ENCODE measurements at places on chromosomes 2 and 18.

DNA sequence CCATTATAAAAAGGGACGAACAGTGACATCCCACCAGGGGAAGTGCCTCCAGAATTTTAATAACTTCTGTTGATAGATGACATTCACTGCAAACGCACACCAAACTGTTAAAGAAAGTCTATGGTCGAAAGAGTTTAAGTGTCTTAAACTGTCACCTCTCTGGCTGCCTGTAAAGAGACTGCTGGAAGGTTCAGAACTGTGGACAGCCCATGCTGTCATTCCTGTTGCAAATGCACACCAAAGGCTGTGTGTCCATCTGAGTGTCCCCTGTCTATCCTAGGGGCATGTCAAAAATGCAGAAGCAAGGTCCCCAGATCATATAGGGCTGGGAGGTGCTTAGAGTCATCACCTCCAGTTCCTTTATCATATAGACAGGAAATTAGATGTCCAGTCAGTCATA, 171.8 kb downstream of the CYRIA start:
- DNase-seq: no peak

DNA sequence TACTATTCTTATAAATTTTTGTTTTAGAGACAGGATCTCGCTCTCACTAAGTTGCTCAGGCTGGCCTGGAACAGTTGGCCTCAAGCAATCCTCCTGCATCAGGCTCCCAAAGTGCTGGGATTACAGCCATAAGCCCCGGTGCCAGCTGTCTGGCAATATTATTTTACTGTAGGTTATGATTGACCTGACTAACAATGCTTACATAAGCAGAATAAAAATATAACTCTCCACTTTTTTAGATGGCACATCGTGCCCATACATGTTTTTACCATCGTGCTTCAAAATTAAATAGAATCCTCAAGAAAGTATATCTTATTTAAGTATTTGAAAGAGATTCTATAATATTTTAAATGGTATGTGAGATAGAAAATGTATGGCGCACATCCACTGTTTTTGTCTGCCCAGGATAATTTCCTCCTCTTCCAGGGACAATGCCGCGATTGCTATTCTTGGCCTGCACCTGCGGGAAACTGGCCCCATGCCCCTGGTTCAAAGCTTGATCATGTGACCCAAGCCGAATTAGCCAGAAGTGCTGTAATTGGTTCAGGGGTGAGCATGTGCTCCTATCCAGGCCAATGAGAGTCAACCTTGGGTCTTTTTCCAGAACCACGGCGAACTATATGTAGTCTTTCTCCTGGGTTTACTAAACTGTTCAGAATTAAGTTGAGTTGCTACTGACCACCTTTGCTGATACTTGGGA, 38.3 kb upstream of the GREB1L start:
- no peak for DNase-seq

DNA sequence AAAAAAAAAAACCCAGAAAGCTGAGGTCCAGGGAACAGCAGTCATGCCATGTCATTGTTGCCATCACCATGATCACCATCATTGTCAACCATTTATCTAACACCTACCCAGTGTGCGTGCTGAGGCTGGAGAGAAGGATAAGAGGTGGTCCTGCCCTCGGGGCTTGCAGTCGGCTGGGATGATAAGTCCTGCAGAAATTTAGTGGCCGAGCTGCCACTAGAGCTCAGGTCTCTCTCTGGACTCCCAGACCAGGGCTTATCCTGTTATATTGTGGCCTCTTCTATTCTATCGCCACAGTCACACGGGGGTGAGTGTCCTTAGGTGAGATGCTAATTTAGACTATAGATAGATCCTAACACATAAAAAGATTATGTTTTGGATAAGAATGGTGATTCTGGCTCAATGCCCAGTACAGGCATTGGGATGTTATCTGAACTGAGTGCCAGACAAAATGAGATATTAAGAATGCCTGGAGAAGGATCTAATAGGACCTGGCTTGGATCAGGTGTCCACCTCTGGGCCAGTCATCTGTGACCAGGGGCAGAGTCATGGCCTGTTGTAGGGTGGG, 43.2 kb upstream of the YWHAQ start:
- no peak for DNase-seq

DNA sequence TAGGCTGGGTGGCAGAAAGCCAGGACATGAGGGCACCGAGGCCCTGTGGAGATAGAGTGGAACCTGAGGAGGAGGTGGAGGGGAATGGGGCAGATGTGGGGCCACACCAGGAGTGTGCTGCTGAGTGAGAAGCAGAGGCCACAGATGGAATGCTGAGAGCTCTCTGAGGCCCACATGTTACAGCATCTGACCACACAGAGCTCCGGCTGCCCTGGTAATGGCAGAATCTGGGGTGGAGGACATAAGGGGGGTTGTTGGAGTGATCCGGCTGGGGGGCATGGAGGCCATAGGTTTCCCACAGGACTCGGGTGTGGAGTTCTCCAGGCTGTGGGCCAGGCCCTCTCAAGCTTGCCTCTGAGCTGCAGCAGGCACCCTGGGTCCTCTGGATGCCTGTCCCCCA, 3.8 kb downstream of the MZT2B start:
- DNase-seq: no peak

GRCh38 chr2:30708491-30709290, 98.6 kb downstream of the CAPN13 start:
- no peak for DNase-seq

GRCh38 chr2:240643093-240643810, 18.0 kb downstream of the GPR35 start:
- DNase-seq: no peak

- no peak for DNase-seq
Measured at GRCh38 chr2:1613731-1614354, 130.5 kb downstream of the PXDN start.

GRCh38 chr2:10238396-10238795, 64.3 kb upstream of the HPCAL1 start:
- no peak for DNase-seq

DNA sequence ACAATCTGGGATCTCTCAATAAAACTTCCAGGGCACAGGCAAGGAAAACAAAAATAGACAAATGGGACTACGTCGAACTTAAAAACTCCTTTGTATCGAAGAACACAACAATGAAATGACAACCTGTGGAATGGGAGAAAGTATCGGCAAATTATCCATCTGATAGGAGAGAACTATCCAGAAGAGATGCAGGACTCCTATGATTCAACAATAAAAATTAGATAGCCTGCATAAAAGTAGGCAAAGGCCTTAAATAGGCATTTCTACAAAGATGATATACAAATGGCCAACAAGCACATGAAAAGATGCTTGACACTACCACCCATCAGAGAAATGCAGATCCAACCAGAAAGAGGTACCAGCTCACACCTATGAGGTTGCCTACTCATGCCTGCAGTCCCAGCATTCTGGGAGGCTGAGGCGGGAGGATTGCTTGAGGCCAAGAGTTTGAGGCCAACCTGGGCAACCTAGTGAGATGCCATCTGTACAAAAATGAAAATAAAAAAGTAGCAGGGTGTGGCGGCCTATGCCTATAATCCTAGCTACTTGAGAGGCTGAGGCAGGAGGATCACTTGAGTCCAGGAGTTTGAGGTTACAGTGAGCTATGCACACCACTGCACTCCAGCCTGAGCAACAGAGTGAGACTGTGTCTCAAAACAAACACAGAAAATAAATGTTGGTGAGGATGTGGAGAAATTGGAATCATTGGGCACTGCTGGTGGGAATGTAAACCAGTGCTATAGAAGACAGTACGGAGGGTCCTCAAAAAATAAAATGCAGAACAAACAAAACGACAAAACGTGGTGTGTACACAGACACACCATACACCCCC, 21.6 kb downstream of the TWIST2 start:
- no peak for DNase-seq

- DNase-seq: no peak
Measured at GRCh38 chr2:132725748-132726147, 55.7 kb upstream of the LYPD1 start.

DNA sequence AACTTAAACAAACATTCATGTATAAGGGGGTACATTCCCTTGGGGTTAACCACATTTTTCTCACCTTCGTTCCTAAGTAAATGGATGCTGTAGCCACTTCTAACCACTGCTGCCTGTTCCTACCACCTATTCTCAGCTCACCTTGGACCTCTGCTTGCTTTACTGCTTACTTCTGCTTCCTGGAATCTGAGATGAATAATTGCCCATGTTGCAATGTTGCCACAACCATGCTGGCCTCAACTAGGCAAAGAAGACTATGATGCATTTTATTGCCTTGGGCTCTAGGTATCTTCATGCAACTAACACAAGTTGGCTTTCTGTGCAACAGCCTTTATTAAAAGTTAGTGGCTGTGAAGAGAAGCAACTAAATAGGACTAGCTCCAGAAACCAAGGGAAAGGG, 106.3 kb upstream of the TCF4 start:
- no peak for DNase-seq

DNA sequence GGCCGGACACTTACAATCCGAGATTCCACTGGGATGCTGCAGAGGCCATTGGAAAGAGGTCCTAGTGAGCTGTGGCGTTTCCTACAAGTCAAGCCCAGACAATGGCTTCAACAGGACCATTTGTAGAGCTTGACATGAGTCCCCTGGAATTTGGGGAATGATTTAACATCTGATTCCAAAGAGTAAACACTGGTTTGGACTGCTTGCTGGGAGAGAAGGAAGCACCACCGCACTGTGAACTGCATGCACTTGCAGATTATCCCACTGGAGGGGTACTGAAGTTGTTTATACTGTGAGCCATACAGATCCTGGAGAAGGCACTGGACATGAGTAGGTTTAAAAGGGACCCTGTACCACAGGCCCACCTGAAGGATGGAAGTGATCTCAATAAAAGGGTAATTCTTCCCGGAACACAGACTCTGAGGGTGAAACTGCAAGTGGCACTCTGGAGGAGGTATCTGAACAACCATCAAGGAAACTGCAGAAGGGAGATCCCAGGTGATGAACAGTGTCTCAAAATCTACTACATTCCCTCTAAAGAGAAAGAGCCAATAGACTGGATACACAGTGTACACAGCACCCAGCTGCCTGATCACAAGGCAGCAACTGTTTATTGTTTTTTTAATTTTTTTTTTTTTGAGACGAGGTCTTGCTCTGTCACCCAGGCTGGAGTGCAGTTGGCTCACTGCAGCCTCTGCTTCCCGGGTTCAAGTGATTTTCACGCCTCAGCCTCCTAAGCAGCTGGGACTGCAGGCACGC, 4.3 kb upstream of the RAB6C start:
- DNase-seq: no peak

- no peak for DNase-seq
Measured at GRCh38 chr2:158130832-158131473, 29.3 kb downstream of the UPP2 start.

DNA sequence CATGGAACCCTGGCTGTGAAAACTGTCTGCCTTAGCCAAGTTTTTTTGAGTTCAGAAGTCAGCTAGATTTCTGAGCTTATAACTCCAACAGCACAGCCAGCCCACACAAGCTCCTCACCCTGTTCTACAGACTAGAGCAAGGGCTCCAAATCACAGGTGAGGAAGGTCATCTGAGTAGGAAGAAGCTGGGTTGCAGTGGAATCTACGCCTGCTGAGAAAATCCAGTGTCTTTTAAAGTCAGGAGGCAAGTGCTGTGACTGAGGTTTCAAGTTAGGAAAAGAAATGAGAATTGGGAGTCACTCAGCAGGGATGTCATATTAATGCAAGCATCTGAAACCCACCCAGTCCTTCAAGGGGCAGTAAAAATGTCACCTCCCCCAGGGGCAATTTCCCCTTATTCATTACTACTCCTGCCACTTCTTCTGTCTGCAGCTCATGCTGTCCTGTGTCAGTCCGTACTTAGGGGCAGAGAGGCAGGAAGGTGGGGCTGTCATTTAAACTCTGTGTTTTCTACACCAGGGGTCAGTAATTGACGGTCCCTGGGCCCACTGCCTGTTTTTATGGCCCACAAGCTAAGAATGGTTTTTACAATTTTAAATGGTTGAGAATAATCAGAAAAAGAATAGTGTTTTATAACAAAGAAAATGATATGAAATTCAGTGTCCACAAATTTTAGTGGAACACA, 551.1 kb downstream of the BCL11A start:
- no peak for DNase-seq

DNA sequence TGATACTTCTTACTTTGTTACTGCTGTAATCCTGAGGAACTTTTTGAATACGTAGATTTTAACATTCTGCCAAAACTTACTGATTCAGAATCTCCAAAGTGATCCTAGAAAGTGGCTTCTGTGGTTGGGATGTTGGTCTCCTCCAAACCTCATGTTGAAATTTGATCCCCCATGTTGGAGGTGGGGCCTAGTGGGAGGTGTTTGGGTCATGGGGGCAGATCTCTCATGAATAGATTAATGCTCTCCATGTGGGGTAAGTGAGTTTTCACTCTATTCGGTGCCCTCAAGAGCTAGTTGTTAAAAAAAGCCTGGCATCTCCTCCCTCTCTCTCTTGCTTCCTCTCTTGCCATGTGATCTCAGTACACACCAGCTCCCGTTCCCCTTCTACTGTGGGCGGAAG, 329.9 kb downstream of the HRH4 start:
- DNase-seq: no peak

DNA sequence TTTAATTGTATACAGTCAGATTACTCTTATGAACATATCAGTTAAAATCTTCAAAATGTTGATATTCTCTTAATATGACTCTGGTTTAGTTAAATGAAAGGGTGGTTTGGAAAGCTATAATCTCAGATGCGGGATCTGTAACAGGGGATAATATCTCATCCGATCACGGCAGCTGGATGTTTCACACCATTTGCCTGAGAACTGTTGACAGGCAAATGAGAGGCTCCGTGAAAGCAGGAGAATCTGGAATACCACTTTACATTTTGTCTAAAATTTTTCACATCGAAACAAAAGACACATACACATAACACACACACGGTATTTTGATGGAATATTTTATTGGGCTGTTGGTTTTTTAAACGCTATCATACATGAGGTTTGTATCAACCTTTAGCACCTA, 518.6 kb upstream of the SLC39A10 start:
- no peak for DNase-seq

DNA sequence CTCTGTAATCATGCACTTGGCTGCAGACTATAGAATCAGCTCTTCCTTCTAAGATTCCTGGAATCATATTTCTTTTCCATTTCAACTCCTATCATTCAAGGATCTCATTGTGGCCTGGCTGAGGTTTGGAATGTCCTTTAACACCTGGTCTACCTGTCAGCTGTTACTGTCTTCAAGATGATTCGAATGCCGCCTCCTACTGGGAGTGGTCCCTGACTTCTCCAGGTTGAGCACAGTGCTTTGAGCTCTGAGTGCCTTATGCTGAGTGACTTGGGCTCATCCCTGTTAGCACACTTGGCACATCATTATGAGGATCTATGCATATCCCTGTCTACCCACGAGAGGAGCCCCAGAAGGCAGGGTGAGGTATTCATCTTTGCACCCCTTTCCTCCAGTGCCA, 87.6 kb downstream of the MARCHF4 start:
- no peak for DNase-seq

- DNase-seq: no peak
Measured at GRCh38 chr2:96489663-96490062, 15.5 kb downstream of the NEURL3 start.

- no peak for DNase-seq
Measured at GRCh38 chr2:91477731-91478672, 2786.5 kb downstream of the RPIA start.

DNA sequence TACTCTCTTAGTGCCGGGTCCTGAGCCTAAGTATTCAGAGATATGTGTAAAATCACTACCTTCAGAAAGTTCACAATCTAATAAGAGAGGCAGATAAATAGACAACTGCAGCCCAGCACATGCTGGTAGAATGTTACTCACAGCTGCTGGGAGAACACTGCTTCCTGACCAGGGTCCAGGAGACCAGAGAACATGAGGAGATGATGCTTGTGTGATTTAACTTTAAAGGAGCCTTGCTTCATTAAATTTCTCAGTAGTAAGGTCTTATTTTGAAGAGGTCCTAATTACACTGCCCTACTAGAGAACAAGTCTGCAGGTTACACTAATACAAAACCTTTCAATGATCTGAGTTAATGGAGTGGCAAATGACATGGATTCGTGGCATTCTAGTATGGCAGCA, 209.9 kb upstream of the TRIB2 start:
- no peak for DNase-seq

Data from NCI-H1092 (cell line).